ENCODE measurements at places on chromosomes 7 and 10.

DNA sequence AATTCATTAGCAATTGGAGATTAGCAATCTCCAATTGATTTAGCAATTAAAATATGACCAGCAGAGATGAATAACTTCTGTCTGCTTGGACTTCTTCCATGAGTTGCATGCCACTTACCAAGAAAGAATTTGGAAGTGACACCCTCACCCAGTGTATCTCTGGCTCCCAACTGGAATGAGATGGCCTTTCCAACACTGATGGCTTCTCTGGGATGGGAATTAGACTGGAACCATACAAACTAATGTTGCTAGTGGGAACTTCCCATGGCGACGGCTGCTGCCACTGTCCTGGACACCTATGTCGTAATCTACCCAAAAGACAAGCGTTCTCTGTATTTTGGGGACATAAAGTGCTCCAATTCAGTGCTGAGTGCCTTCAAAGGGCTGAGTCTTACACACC, 192.3 kb downstream of the COBL start:
- DNase-seq, result no peak

GRCh38 chr7:1899951-1900762, 230.1 kb downstream of the ELFN1 start:
- no peak for DNase-seq

GRCh38 chr10:114206902-114207301, 27.7 kb downstream of the TDRD1 start:
- DNase-seq, result no peak

DNA sequence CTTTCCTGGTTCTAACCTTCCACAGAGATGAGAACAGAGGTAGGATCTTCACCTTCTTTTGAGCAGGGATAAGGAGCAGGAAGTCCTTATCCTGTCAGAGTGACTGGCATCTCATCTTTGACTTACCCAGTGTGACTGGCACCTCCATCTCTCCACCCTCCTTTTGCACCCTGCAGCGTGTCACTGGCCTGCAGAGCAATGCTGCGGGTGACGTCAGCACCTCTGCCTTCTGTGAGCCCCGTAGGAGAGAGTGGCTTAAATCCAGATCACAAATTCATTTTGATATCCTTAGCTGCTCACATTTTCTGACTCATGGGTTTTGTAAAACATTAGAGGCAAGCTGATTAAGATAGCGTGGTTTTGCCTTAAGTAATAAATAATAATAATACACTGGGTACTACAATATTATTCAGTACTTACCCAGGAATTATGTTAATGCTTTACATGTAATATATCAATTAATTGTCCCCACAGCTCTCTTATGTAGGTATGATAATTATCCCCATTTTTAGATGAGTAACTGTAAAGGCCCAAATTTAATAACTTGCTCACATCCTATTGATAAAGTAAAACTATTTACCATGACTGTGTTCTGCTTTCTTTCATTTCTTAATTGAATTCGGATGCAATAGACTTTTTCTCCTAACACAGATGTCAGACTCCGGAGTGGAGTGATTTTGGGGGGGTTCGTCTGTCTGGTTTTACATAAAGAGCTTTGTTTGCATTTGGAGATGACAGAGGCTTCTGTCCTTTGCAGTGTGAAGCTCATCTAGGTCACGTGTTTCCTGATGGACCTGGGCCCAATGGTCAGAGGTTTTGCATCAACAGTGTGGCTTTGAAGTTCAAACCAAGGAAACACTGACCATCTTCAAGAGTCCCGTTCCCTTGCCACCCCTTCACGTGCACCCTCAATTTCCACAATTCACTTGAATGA, 24.9 kb downstream of the MSRB2 start:
- DNase-seq, result no peak

DNA sequence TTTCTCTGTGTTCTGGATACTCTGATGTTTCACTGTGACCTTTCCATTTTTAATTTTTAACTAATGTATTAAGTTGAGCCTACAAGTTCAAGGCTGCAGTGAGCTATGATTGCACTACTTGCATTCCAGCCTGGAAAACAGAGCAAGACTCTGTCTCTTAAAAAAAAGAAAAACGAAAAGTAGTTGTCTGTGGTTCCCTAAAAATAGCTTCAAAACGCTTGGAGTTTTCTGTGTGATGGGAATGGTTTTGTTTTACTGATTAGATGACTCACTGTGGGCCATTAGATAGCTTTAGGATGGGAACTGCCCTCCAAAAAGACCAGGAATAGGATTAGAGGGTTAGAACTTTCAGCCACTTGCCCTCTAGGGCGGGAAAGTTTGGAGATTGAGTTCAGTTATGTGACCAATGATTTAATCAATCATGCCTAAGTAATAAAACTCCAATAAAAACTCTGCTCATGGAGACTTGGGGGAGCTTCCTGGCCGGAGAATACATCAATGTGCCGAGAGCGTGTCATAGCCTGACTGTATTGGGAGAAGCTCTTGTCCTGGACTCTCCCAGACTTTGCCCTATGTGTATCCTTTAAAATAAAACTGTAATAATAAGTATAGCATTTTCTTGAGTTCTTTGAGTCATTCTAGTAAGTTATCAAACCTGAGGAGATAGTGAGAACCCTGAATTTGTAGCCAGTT, 147.1 kb downstream of the LYZL1 start:
- DNase-seq, result no peak

- no peak for DNase-seq
Observed at GRCh38 chr10:86795353-86795752, 38.9 kb downstream of the BMPR1A start.

GRCh38 chr7:110309941-110310340, 781.0 kb upstream of the LRRN3 start:
- DNase-seq, result no peak

DNA sequence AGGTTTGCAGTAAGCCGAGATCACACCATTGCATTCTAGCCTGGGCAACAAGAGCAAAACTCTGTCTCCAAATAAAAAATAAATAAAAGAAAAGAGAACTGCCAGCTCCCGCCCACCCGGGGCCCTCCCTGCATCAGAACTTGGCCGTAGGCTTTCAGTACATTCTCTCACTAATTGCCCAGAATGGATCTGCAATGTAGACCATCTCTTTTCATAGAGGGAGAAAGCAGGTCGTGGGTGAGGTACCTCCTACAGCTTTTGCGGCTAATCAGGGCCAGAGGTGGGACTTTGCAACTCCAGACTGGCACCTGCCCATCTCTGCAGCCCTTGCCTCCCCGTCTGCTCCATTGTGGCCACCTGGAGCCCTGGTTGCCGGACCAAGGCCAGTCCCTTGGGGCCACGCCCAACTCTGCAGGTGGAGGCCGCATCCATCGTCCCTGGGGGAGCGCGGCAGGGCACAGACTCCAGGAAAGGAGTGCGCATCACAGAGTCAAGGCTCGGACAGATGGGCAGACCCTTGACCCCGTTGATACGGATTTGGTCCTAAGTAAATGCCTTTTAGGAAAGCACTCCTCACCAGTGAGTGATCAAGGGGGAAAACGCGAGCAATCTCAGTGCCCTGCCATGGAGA, 179.1 kb upstream of the SH2B2 start:
- DNase-seq, result no peak

DNA sequence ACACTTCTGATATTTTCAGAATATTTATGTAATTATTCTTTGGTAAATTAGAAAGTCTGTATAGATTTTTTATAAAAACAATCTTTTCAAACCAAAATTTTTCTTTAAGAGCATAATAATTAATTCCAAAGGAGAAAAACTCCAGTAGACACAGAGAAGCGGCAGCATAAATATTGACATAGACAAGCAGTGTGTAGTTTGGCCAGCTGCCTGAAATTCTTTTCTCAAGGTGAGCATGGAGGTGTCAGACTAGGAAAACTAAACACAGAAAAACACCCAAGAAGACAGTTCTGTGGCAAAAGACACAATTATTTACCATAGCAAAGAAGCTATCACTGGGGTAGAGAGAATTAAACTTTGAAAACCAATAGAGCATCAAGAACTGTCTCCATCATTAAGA, 82.4 kb downstream of the KLF6 start:
- no peak for DNase-seq

DNA sequence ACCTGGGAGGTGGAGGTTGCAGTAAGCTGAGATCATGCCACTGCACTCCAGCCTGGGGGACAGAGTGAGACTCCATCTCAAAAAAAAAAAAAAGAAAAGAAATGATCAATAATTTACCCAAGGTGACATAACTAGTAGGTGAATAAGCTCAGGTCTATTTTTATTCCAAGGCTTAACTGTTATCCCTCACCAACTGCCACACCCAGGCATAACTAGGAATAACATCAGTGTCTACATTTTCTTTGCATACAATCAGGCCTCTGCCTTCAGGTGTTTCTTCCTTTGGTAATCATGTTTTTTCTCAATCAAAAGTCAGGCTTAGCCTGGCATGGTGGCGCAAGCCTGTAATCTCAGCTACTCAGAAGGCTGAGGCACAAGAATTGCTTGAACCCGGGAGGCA, 26.6 kb downstream of the CPEB3 start:
- DNase-seq, result no peak

- no peak for DNase-seq
Observed at GRCh38 chr7:69134316-69134715, 464.0 kb upstream of the AUTS2 start.

- DNase-seq, result no peak
Observed at GRCh38 chr10:52729271-52730104, 43.1 kb downstream of the MBL2 start.

DNA sequence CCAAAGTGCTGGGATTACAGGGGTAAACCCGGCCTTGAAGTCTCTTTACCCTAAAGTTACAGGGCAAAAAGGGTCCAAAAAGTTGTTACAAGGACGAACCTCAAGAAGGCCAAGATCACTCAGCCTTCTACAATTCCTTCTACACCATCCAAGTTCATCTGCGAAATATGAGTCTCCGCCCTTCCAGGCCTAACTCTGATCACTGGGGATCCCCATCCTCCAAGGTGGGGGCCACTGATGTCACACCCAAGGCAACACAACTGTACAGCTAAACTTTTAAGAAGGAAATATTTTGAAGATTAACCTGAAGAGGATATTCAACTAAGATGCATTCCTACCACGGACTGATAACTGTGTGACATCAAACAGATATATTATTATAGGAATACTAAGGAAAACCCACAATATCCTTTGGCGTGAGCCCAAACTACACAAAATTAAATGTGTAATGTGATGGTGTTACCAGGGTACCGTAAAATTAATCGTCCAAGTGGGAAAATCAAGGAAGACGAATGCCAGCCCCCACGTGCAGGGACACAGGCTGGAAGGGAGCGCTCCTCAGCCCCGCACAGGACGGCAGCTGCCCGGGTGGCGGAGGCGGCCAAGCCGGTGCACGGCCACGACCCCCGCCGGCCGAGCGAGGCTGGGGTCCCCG, 1.0 kb downstream of the PAXIP1 start:
- no peak for DNase-seq

- no peak for DNase-seq
Observed at GRCh38 chr7:45176091-45176490, 18.5 kb downstream of the RAMP3 start.

- no peak for DNase-seq
Observed at GRCh38 chr7:48427671-48428070, 256.4 kb downstream of the ABCA13 start.

- DNase-seq, result no peak
Observed at GRCh38 chr7:28623863-28624262, 211.5 kb downstream of the CREB5 start.

GRCh38 chr10:37728830-37729229, 128.6 kb downstream of the ZNF248 start:
- DNase-seq, result no peak

- DNase-seq, result no peak
Observed at GRCh38 chr7:74365322-74366022, 76.3 kb downstream of the CLIP2 start.

DNA sequence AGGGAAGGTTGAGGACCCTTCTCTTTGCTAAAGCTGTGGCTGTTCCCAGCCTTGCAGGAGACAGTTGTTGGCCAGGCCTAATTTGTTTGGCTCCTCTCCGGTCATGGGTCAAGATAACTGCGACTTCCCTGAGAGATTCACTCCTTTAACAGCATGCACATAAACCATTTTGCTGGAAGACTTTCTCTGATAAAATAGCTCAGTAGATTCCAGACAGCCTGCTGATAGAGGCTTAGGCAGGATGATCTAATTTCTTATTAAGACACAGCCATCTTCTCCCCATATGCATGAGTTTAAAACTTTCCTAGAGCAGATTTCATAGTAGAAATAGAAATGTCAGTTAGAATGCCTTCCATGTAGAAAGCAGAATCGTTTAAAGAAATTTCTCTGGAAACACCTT, 181.9 kb downstream of the WNT2 start:
- no peak for DNase-seq

GRCh38 chr7:106121189-106121810, 9.2 kb upstream of the SYPL1 start:
- no peak for DNase-seq

- no peak for DNase-seq
Observed at GRCh38 chr10:132615341-132616169, 78.0 kb downstream of the INPP5A start.

- no peak for DNase-seq
Observed at GRCh38 chr10:49741108-49741995, 20.8 kb downstream of the OGDHL start.

- no peak for DNase-seq
Observed at GRCh38 chr7:77242554-77242953, 42.9 kb upstream of the FGL2 start.

Measured in activated CD4-positive, alpha-beta T cell treated with anti-CD3 and anti-CD28 coated beads for 24 hours (primary cell).